Sciatic nerve (tissue), 2 donors: ENCODE measurements at places on chromosomes 5 and 9.

DNA sequence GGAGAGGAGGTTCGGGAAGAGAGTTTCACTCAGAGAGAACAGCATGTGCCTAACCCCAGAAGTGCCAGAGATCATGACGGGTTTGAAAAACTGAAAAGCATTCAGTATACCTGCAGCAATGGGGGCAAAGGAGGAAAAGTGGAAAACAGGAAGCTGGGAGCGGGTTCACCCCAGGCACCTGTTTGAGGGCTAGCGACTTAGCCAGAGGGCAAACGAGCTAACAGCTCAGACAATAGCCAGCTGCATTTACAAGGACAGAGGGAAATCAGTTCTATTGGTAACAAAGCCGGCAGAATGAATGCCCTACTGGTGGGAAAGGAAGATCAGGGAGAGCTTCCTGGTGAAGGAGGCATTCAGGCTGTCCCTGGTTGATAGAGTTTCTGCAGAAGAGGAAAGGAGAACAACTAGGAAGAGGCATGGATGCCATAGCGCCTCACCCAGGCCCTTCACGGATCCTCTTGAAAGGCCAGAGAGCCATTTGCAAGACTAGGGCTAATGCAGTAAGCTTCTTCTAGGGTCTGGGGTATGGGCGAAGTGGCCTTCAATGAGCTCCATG lies 141.7 kb upstream of the ADRA1B start:
- DNase-seq: no peak

- no peak for DNase-seq
These were observed 23.4 kb downstream of the GFPT2 start for GRCh38 chr5:180329606-180330269.

DNA sequence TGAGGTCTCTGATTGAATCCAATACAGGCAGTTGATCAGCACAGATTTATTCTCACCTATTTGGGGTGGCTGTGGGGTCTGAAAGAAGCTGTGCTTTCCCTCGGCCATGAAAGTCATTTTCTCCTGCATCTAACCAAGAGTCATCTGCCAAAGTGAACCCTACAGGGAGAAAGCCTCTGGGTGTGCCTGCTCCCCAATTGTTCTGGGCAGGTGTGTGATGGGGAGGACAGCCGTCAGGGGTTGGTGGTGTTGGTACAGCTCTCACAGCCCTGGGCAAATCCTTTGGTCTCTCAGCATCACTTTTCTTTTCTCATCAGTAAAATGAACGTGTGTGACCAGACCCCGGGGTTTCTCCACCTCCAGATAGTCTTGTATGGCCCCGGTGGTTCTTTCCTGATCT lies 2.5 kb downstream of the PHF2 start:
- no peak for DNase-seq

DNA sequence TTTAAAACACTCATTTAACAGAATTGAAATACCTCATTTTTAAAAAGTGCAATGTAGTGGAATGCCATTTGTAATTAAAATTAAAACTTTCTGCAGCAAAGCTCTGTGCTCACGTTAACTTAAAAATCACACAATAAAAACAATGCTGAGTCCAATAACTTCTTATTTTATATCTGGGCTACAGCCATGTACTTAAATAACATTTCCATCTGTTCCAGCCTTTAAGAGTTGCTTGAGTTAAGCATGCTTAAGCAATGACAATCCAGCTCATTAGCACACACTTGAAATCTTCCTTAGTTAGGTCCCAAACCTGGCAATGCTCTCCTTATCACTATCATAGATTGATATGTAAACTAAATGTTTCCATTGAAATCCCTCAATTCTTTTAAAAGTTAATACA lies 132.3 kb upstream of the CDH12 start:
- no peak for DNase-seq

DNA sequence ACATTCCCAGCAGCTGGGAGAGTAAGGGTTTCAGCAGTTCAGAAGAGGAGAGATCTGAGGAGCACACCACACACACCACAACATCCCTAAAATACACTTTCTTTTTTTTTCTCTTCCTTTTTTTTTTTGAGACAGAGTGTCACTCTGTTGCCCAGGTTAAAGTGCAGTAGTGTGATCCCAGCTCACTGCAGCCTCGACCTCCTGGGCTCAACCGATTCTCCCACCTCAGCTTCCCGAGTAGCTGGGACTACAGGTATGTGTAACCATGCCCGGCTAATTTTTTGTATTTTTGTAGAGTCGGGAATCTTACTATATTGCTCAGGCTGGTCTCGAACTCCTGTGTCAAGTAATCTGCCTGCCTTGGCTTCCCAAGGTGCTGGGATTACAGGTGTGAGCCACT lies 9.7 kb upstream of the UBAP1 start:
- peak; percentile 1 for DNase-seq

- DNase-seq: no peak
These were observed 6.9 kb downstream of the MRPL22 start for GRCh38 chr5:154947778-154948177.

DNA sequence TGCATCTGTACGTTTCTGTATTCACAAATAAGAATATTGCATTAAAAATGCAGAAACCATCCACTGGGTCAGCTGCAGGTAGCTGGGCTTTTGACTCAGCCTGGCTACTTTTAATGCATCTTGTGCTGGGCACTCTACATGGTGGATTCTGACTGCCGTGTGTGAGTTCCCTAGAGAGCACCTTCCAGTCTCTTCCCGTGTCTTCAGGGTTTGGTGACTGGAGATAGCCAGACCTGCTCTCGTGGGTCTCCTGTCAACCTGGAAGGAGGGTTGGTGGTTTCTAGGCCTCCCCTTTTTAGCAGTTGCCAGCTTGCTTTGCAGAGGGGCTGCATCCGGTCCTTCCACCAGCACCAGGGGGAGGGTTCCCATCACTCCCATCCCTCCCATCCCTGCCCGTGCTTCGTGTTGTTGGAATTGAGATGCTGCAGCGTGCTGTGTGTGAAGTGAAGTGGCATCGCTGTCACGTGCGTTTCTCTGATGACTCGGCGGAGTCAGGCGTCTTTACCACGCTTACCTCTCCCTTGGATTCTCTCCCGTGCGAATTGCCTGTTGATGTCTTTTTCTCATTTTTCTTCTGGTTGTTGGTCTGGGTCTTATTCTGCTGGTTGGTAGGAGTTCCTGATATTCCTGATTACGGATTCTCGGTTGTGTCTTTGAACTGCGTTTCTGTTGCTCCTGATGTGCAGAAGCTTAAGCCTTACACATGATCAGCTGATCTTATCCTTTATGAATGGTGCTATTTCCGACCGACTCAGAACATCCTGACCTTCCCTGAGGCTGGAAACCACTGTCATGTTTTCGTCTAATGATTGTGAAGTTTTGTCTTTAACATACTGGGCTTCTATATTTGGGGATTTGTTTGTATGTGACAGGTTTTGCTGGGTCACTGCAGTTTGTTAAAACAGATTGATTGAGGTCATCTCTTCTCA lies 16.9 kb downstream of the FBXW5 start:
- no peak for DNase-seq

DNA sequence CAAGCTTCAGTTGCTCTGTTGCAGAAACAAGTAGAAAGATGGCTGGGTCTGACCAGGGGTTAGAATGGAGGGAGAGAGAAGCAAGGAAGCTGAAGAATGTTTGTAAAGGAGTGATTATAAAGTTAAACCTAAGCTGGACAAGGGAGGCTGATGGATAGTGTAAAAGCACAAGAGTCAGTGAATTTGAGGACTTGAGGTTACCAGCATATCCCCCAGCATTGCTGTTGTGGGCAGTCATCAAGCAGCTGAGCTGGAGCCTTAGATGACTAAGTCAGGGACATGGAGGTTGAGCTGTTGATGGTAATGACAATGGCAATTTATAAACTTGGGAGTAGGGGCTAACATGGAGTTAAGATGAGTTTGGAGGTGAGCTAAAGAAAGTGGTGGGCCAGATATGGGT lies 131.5 kb downstream of the ERCC6L2 start:
- DNase-seq: no peak

- DNase-seq: no peak
These were observed 65.5 kb downstream of the MAP1B start for GRCh38 chr5:72172786-72173185.

DNA sequence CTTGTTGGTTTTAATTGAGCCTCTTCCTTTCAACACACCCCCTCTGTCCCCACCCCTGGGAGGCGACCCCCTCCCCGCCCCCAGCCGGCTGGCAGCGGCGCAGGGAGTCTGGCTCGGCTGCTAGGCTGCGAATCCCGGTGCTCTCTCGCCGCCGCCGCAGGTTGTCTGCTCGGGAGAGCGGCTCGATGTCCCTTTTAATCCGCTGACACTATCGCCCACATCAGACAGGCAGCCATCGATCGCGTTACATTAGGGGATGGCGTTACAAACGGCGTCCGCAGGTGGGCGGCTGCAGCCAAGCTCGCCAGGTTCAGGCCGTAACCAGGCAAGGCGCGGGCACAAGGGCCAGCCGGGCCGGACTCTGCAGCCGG lies 1.3 kb downstream of the NR2F1-AS1 start:
- peak; percentile 79 for DNase-seq

GRCh38 chr9:124793015-124793541 lies 16.1 kb downstream of the OLFML2A start:
- no peak for DNase-seq

DNA sequence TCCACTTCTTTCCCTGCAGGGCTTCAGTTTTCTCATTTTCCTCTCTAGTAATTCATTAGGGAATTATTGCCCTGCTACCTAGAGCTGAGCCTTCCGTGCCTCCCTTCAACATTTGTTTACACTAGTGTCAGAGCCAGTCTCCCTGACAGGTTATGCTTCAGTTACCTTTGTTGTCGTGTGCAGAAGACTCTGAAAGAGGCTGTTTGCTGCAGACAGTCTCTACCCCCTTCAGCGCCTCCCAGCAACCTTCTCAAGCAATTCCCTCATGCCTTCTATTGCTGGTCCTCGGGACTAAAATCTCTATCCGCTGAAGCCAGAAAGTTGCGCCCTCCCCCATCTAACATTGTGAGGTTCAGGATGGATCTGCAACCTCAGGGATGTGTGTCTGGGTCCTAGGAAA lies 12.8 kb downstream of the RALGPS1 start:
- DNase-seq: no peak

GRCh38 chr5:147809830-147810666 lies 21.4 kb downstream of the SPINK1 start:
- DNase-seq: no peak

DNA sequence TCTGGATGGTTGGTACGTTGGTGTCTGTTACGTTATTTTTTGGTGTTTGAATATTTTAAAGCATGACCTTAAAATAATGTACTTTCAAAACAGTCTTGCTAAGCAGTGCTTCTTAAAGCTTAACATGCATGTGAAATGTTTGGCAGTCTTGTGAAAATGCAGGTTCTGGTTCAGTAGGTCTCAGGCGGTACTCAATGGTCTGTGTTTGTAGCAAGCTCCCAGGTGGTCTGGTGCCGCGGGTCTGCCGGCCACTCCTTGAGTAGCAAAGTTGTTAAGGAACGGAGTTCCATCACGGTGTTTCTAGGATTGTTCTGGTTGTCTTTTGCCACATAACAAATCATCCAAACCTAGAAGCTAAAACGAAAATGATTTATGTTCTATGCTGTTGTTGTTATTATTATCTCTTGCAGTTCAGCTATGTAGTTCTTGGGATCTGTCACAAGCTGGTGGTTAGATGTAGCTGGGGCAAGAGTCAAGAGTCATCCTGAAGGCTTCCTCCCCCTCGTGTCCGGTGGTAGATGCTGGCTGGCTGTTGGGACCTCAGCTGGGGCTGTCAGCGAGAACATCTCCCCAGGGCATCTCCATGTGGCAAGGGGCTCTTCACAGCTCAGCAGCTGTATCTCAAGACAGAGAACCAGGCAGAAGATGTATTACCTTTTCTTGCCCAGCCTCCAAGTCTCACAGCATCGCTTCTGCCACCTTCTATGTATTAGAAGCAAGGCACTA lies 186.8 kb downstream of the PALM2AKAP2 start:
- DNase-seq: no peak
